A549 treated with ZK216348 at 1 μM for 4 hours (cell line): ENCODE measurements at places on chromosomes 3 and 15. TPM values are rescaled to one million over a fixed set of nuclear protein-coding genes. Genes with fewer than 3 reads are reported as not detected.

SLC22A13 gene
- total RNA-seq, result 0.13 TPM in 1 of 5 replicates, not detected in the others

LYZL4 gene
- total RNA-seq, result not detected in 5 replicates

PARP14 gene
- 8.1 to 10.6 TPM (median 8.7 TPM) in 5 replicates for total RNA-seq

TP63 gene
- 0.14 to 0.34 TPM (median 0.27 TPM) in 5 replicates for total RNA-seq

GAP43 gene
- total RNA-seq, result not detected in 5 replicates

RTP1 gene
- not detected in 5 replicates for total RNA-seq
